ENCODE measurements at places on chromosomes 12 and 14. TPM values are rescaled to one million over a fixed set of nuclear protein-coding genes. Genes with fewer than 3 reads are reported as not detected.

- DNase-seq, result no peak
Measured at GRCh38 chr12:101832030-101832429, 1.3 kb upstream of the GNPTAB start.

DNA sequence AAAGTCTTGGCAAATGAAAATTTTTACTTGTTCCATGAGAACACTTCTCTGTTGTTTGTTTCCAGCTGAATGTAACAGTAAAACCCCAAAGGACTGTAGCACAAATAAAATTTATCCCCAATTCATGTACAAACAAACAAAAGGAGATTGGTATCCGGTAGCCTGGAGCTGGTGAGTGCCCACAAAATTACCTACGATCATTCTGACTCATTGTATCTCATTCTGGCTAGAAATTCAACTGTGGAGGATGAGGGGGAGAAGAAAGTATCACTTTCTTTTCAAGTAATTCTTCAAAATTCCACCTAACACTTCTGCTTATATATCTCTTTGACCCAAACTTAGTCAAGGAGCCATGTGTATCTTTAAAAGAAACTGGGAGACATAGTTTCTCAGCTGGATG, 268.5 kb downstream of the ALG10B start:
- no peak for DNase-seq

ADCY6 gene
- 128 TPM for total RNA-seq

OTX2 gene
- total RNA-seq, result 0.27 TPM

C12orf50 gene
- 0.10 TPM for total RNA-seq

PPP1R1A gene
- total RNA-seq, result 22.3 TPM

RERG gene
- 2.2 TPM for total RNA-seq

LRR1 gene
- 16.4 TPM for total RNA-seq

DNA sequence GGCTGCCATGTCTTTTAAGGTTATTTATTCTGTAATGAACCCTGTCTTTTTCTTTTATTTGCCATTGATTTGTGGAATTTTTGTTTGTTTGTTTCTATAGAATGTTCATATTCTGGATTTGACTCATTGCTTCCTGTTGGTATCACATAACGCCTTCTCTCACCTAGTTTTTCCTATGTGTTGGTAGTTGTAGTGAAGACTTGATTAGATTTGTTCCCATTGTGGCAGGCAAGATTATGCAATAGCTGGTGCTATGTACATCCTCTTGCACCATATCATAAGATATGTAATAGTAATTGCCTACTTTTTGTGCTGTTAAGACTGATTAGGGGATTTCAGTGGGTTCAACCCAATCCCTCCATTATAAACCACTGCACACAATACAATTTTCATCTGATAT, 3.9 kb upstream of the KRT6B start:
- no peak for DNase-seq

- DNase-seq, result no peak
Measured at GRCh38 chr14:31895646-31896045, 181.5 kb upstream of the ARHGAP5 start.

GRCh38 chr12:63351370-63351769, 200.4 kb upstream of the AVPR1A start:
- DNase-seq, result no peak

SELPLG gene
- not detected for total RNA-seq

AKAP3 gene
- total RNA-seq, result 3.3 TPM

DNA sequence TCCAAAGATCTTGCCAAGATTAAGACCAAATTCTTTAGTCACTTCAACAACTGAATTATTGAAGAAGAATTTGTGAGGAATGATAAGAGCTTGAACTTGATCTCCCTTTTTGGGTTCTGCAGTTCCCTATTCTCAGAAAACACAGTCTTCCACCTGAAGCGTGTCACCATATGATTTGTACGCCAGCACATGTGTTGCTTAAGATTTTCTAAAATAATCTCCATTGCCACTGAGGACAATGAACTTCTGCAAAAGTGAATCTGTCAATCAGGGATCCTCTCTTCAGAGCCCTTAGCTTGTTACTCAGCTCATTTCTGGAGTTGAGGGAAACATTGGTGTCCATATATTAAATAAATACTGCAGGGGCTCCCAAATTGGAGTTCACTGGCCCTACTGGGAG, 4.2 kb upstream of the SPIC start:
- no peak for DNase-seq

- no peak for DNase-seq
Measured at GRCh38 chr12:90301561-90302133, 593.0 kb upstream of the ATP2B1 start.

MORN3 gene
- 1.5 TPM for total RNA-seq

GLI1 gene
- total RNA-seq, result 0.91 TPM

- DNase-seq, result no peak
Measured at GRCh38 chr12:5904969-5905368, 40.1 kb downstream of the ANO2 start.

DNA sequence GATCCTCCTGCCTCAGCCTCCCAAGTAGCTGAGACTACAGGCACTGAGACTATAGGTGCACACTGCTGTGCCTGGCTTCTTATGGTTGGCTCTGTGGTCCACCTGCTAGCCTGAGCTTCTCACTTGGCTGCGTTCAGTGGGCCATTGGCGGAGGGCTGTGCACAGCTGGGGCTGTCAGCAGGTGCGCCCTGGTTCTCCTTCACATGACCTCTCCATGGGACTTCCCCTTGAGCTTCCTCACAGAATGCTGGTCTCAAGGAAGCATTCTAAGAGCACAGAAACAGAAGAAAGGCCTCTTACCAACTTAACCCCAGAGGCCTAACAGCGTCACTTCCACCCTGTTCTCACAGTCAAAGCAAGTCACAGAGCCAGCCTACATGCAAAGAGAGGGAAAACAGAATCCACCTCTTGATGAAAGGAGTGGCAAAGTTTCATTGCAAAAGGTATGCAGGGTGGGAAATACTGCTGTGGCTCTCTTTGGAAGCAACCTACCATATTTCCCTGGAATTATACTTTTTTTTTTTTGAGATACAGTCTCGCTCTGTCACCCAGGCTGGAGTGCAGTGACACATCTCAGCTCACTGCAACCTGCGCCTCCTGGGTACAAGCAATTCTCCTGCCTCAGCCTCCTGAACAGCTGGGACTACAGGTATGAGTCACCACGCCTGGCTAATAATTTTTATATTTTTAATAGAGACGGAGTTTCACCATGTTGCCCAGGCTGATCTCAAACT, 9.3 kb downstream of the RILPL2 start:
- no peak for DNase-seq

DNA sequence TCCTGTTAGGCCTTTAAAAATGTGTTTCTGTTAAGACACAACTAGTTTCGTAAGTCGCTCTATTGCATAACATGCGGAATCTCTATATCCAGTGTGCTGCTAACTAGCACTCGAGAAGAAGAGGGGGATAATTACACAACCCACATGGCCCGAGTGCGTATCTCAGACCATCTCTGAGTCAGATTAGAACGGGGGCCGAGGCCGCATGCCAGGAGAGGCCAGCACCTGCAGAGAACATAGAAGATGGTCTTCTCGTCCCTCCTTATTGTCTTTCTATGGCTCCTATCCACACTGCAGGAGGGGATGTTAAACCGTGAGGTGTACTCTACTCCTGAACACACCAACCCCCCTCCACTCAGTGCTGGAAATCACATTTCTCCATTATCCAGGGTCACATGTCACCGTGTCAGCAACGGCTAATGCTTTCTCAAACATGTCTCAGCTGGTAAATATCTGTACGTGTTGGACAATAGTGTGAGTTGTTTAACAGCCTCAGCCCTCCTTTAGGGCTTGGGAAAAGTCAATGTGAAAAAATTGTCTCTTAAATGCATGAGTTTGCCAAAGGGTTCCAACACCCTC, 56.3 kb downstream of the CCDC88C start:
- no peak for DNase-seq

- no peak for DNase-seq
Measured at GRCh38 chr12:123621619-123622530, 11.6 kb downstream of the EIF2B1 start.

DNA sequence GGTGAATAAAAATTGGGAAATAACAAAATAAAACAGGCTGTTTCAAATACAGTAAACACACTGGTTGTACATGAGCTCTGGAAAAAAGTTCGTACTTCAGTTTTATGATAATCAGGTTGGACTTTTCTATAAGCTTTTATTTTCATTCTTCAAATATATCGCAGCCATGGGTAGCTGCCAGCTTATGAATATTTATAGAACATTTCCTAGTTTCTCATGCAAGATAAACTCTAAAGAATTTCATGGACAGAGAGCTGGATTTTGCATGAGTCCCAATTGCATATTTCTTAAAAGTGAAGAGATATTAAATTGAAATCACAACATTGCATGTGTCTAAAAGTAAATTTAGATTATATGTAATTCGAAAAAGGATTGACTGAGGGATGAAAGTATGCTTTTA, 827.6 kb downstream of the SLC6A15 start:
- DNase-seq, result no peak

GRCh38 chr12:27566159-27566558, 42.2 kb downstream of the PPFIBP1 start:
- DNase-seq, result no peak

RIMBP2 gene
- 31.6 TPM for total RNA-seq

DNA sequence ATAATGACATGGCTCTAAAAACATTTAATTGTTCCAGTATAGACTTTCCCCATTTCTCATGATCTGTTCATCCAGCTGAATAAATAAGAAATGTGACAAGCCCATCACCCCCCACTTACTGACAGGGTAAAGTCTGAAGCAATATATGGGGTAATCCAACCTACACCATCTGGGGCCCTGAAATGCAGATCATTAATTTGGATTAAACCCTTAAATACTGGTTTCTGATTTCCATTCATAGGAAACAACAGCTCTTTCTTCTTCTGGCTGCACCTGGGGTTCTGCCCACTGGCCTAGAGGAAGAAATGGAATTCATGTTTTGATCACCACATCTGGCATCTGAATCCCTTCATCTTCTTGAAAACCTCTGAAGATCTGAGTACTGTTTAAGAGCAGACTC, 39.3 kb upstream of the ACSM4 start:
- DNase-seq, result no peak

- no peak for DNase-seq
Measured at GRCh38 chr12:95996034-95996658, at the start of gene HAL. Gene HAL (minus strand): TSS chr12:95996344. CDS start chr12:95995910, 434 bp downstream.

Data from progenitor cell of endocrine pancreas (in vitro differentiated cells).